Vagina (tissue), 2 donors: ENCODE measurements at places on chromosomes 7 and 10. TPM values are rescaled to one million over a fixed set of nuclear protein-coding genes. Genes with fewer than 3 reads are reported as not detected.

GRCh38 chr7:44565097-44565794 is 8.5 kb downstream of the DDX56 start:
- no peak for DNase-seq

OR6V1 gene
- total RNA-seq, result not detected

- no peak for DNase-seq
These were observed 1156.3 kb downstream of the SORCS3 start for GRCh38 chr10:105797234-105797890.

DNA sequence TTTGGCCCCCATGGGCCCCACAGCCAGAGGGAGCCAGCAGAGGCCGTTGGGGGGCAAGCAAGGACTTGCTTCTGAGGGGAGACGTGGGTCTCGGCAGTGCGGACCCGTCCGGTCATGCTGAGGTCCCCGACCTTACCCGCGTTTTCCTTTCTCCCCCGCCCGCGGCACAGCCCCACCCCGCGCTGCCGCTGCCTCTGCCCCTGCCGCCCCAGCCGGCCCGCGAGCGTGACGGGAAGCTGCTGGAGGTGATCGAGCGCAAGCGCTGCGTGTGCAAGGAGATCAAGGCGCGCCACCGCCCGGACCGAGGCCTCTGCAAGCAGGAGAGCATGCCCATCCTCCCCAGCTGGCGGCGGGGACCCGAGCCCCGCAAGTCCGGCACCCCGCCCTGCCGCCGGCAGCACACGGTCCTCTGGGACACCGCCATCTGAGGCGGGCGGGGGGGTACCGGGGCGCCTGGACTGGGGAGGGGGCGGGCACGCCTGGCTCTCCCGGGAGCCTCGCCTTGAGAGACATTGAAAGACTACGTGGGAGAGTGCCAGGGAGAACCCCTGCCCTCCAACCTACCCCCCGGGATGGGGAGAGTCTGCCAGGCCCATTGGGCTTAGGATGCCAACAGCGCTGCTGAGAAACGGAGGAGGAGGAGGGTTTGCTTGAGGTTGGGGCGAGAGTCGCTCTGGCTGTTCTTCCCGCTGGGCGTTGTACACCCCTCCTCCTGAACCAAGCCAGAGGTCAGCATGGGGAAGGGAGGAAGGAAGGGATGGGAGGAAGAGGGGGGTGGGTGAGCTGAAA is 9.9 kb downstream of the NYAP1 start:
- DNase-seq, result no peak

DNA sequence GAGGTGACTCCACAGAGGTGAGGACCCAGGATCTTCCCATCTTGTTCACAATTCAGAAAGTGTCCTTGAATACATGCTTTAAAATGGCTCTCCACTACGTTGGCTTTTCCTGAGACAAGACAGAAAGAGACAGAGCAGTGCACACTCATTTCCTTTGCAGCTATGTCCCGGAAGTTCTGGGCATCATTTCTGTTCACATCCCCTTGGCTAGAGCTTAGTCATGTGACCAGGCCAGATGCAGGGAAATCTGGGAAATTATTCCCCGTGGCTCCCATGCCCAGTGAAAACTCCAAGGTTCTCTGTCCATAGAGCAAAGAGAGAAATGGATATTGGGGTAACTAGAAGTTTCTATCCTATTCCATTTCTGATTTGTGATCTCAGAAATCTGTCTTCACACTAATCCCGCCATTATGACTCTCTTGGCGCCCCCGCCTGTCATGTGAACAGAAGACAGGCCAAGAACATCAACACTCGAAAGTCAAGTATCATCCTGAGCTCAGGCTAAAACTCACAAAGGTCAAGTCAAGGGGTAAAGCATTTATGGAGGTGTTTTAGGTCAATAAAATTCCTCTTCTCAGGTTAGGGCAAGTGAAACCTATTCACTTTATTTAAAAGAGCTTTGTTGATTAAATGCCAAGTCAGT is 251.4 kb upstream of the HABP2 start:
- no peak for DNase-seq

CPA5 gene
- not detected for total RNA-seq

GRCh38 chr10:44787480-44788075 is 123.6 kb upstream of the TMEM72 start:
- DNase-seq, result no peak
